ENCODE measurements at places on chromosomes 7 and 10. TPM values are rescaled to one million over a fixed set of nuclear protein-coding genes. Genes with fewer than 3 reads are reported as not detected.

DNA sequence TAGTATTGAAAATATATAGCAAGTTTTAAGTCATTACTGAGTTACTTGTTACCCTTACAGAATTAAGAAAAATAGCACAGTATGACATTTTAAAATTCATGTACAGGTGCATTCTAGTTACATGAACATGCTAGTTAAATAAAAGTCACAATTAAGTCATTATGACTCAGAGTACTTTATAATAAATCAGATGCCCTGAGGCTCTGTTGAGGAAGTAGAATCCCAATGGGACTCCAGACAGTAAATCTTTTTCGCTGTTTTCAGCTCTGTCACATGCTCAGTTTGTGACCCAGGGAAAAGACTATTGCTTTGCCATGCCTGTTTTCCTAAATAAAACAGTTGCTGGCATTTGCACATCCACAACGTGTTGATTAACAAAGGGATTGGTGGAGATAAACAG, 21.0 kb downstream of the NUDT13 start:
- peak; percentile 53 for DNase-seq

The AIFM2 gene
- 4.3 TPM for total RNA-seq

DNA sequence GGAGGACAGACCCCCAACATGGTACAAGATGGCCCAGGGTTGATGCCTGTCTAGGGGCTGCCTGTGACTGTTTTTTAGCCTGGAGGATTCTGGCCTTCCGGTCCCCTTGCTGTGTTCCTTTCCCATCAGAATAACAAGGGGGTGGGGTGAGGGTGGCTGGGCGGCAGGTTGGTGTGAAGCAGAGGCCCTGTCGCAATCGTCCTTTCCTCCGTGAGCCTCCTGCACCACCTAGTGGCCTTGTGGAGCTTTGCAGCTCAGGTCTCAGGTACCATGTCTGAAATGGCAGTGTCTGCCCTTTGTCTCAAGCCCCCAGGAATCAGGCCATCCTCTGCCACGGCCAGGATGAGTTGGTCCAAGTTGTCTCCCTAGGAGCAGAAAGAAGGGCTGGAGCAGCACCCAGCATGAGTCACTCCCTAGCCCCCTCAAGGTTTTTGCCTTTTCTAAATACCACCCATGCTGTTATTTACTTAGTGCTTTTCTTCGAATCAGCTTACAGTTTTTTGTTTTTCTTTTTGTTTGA, 24.2 kb downstream of the TACR2 start:
- DNase-seq: peak; percentile 66

DNA sequence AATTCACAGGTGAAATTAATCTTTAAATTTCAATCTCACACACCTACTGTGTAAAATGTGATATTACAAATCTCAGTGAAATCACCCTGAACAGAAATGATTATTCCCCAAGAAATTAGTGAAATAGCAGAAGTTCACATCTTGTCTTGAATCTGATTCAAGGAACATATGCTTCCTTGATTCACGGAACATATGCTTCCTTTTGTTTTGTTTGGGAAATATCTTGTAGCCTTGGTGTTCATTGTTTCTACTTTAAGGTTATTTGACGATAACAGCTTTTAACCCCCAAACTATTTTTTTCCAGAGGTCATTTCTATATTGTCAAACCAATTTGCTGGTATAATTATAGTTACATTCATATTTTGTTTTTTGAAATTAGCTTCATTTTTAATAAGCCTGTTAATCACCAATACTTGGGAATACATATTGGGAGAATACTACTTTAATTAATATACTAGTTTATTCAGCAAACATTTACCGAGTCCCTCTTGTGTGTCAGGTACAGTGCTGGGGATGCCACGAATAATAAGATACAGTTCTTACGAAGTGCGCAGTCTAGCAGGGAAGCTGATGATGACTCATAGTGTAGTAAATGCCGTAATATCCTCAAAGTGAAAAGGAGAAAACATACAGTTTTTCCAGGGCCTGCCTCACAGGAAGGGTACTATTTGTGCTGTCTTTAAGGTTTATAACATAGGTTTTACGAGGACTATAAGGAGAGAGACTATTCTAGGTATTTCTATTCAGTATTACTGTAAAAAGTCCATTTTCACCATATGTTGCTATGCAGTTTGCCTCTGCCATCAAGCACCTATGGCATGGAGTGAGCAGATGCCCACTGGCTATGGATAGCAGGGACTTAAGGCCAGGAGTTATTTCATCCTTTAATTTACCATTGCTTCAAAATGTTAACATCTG, 32.5 kb downstream of the PRKAR2B start:
- no peak for DNase-seq

DNA sequence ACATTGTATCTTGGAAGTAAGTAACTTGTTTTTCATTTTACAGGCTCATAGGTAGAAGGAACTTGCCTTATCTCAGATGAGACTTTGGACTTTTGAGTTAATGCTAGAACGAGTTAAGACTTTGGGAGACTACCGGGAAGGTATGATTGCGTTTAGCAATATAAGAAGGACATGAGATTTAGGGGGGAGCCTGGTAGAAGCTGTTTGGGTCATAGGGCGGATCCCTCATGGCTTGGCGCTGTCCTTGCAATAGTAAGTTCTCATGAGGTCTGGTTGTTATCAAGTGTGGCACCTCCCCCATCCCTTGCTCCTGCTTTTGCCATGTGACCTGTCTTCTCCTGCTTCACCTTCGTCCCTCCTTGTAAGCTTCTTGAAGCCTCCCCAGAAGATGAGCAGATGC, 110.3 kb downstream of the MKX start:
- no peak for DNase-seq

The ZNF804B gene
- total RNA-seq: not detected

The LRRTM3 gene
- total RNA-seq: not detected

DNA sequence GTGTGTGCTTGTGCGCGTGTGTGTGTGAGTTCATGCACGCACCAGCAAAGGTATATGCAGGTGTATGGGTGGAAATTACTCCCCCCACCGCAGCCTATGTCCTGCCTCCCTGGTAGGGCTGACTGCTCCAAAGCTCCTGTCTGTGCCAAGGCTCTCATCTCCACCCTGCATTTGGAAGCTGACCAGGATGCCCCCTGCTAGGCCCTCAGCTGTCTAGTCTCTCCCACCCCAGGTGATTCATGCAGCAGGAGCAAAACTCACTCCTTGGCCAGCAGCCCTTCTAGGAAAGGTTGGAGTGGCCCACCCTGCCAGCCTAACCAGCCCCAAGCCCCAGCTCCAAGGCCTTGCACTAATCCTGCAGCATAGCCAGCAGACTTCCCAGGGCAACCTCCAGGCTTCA, 148.4 kb downstream of the GRID1 start:
- no peak for DNase-seq

The VWC2 gene
- total RNA-seq: not detected

GRCh38 chr10:71367271-71367670, 29.4 kb upstream of the CDH23 start:
- DNase-seq: peak; percentile 21

GRCh38 chr7:2247141-2247995, 5.3 kb downstream of the NUDT1 start:
- no peak for DNase-seq

DNA sequence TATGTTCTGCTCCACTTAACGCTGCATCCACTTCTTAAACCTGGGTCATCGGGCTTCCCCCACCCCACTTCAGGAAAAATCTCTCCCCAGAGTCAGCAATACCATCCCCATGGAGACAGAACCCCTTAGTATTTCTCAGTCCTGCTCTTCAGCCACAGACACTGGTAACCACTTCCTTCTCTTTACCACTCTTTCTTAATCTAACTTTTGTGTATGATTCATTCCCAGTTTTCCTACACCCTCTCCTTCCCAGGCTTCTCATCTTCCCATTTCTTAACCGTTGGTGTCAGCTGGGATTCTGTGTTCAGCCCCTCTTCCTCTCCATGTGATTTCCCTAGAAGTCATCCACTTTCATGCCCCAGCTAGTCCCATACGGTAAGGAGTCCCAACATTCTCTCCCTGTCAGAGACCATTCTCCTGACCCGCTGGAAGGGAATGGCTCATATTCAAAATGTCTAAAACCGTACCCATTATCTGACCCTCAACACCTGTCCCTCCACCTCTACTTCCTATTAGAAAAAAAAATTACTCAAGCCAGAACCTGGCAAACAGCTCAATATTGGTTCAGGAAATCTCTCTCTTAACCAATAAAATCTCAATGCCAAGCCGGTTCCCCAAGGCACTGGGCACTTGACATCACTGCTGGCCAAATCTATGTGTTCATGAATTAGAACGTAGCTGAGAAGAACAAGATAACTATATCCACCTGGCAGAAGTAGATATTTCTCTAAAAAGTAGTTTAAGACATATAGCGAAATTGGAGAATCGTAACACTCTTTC, 89.4 kb downstream of the DGKI start:
- peak; percentile 16 for DNase-seq

GRCh38 chr10:117553142-117553814, 10.7 kb downstream of the EMX2 start:
- DNase-seq: no peak

GRCh38 chr7:44766416-44766801, 17.8 kb downstream of the ZMIZ2 start:
- DNase-seq: no peak

The NCF1 gene
- total RNA-seq: not detected

DNA sequence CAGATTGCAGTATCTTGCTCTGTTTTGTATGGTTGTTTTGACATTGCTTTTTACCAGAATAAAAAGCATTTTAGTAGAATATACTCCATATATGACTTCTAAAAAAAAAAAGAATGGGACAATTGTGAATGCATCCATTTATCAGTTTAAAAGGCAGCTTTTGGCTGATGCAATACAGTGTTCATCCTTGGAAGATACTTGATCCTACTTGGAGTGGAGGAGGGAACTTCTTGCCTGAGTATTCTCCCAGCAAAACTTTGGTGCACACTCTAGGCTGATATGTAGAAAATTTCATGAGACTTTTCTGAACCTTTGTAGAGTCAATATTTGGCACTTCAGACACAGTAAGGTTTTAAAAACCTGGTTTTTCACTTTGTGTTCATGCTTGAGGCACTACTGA, 40.2 kb downstream of the WDR11 start:
- DNase-seq: no peak

- DNase-seq: no peak
These were observed 110.1 kb upstream of the POM121L12 start for GRCh38 chr7:52925332-52925731.

The BICC1 gene
- total RNA-seq: 15.2 TPM

The VAX1 gene
- not detected for total RNA-seq

DNA sequence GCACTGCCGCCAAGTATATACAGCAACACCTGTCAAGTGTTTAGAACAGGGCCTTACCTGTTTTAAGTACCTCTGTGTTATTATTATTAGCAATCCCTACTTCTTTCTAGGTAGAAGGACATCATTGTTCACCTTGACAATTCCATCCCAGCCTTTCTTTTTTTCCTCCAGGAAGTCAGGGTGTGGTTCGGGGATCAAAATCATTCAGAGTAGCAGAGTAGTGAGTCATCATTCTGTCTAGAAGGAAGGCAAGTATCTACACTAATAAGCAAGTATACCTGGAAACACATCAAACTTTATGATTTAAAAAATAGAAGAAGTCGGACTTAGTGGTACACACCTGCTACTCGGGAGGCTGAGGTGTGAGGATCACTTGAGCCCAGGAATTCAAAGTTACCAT, 25.5 kb upstream of the CAPZA2 start:
- DNase-seq: peak; percentile 76

DNA sequence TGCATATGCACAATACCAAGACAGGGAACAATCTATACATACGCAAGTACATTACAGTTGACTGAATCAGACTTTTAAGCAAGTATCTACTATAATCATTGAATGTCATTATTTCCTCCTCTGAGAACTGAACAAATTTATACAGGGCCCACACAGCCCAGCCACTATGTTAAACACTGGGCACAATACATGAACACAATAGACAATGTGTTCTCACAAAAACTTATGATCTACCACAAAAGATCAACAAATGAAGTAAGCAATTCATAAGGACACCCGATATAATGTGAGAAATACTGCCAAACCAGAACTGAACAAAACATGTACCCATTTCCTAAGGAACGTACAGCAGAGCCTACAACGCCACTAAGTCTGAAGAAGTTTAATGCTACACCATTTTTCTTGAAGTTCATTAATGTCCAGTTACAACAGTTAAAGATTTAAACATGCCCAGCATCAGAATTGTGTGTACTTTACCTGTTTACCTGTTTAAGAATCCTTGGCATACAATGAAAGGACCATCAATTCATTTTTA, 31.5 kb downstream of the SHTN1 start:
- peak; percentile 4 for DNase-seq

- DNase-seq: no peak
These were observed 9.8 kb upstream of the MAPK8 start for GRCh38 chr10:48296576-48297098.

The PRF1 gene
- not detected for total RNA-seq

DNA sequence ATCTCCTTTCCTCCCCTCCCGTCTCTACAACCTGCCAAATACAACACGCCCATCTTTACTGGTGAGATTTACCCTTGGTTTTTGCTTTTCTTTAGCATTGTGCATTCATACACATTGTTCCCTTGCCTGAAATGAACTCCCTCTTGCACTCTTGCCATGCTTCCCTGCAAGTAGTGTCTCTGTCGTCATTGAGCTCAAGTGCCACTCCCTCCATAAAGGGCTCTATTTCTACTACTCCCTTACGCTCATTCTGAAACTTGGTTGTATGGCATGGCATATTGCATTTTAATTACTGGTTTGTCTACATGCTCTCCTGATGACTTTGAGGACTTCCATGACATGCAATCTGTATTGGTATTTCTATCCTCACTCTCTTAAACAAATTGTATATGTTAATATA, 242.7 kb downstream of the THSD7A start:
- no peak for DNase-seq

The PON1 gene
- not detected for total RNA-seq

DNA sequence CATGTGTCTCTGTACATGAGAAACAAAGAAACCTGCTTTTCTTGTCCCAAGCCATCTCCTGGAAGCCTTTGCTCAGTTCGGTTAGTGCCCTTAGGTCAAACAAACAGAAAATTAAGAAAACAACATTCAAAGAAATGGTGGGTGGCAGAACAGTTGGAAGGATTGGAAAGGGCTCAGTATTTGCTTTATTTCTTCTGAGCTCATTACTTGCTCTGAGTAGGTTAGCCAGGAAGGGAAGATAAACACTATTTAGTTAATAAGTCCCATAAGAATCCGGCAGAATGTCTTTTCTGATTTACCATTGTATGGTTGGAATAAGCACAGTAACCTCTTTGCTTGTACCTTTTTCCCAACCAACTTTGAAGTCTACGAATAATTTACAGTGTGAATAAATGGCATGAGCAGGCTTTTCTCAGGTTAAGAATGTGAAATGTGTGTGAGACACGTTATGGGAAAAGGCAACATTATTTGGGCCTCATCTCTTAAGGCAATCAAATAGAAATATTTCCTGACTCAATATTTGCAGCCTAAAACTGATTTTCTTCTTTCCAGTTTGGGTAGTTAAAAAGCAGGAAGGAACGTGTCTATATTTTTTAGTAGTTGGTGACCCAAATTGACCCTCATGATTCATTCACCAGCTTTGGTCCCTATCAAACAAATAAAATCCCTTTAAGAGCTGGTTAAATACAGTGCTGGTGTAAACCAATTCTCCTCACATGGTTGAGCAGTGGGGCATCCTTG, 158.5 kb downstream of the DKK1 start:
- DNase-seq: no peak

GRCh38 chr10:92760609-92761008, 70.9 kb downstream of the HHEX start:
- DNase-seq: no peak

- no peak for DNase-seq
These were observed 91.9 kb upstream of the JAZF1 start for GRCh38 chr7:28272461-28272877.

The DLX5 gene
- 0.33 TPM for total RNA-seq

Measured in mammary epithelial cell (primary cell).